ENCODE measurements at places on chromosomes 7 and 10. TPM values are rescaled to one million over a fixed set of nuclear protein-coding genes. Genes with fewer than 3 reads are reported as not detected.

DNA sequence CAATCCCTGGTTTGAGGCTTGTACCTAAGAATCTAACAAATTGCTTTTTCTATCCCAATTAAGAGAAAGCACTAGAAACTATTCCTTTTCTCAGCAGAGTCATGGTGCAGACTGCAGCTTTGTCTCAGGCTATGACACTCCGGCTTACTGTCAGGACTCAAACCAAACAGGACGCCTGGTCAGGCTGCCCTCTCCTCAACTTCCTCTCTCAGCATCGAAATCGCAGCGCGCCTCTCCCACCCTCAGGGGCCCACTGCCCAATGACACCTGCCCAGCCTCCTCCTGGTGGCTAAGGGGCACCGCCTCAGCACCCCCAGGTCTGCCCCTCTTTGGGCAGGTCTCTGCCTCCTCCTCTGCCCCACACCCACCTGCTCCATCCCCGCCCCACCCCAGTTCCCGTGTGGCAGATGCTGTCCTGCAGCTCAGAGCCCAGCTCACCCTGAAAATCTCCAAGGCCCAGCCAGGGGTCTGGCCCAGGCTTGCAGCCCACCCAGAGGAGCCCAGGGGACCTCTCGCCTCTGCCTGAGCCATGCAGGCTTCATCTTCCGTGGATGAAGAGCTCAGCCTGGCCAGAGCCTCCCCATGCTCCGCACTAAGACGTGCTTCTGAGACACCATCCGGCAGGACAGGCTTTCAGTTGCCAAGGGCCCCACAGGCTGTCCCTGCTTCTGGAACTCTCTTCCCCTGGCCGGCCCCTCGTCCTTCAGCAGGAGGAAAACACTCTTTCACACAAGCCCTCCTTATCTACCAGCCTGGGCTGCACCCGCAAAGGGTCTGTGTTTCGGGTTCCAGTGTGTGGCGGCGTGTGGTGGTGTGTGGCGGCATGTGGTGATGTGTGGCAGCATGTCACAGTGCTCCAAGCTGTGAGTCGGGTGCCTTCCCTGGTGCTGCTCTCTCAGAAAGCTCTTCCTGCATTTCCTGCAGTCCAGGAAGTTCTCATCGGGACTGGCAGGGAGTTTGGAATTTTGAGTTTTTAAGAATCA lies 16.4 kb upstream of the PTPRN2 start:
- DNase-seq, result no peak
- no peak overlapping the region for H3K27ac ChIP-seq
- no peaks in the 10 kb centered on the region for H3K27me3 ChIP-seq
- no peaks in the 10 kb centered on the region for H3K4me1 ChIP-seq
- no peak overlapping the region for H3K4me3 ChIP-seq

DNA sequence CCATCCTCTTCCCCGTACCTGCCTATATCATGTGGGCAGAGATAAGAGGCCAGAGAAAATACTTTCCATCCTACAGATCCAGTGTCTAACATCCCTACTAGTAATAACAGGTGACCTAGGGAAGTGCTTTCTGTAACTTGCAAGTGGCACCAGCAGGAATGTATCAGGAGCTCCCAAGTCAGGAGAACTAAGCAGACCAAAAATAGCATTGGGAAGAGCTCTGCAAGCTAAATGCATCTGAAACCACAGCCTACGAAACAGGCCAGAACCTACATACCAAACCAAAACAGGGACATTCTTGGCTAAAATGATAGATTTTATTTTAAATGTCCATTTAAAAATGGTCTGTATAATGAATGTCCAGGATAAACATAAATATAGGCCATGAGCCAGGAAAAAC lies 680.8 kb downstream of the PHTF2 start:
- H3K27ac ChIP-seq, result no peak overlapping the region
- H3K4me3 ChIP-seq, result no peak overlapping the region
- no peak for DNase-seq
- no peaks in the 10 kb centered on the region for H3K4me1 ChIP-seq

- H3K27ac ChIP-seq, result no peak overlapping the region
- DNase-seq, result no peak
- no peaks in the 10 kb centered on the region for H3K27me3 ChIP-seq
- no peaks in the 10 kb centered on the region for H3K4me1 ChIP-seq
Observed at GRCh38 chr7:130151591-130152492, 53.4 kb downstream of the TMEM209 start.

The FOXI2 gene
- total RNA-seq, result not detected

The GNGT1 gene
- not detected for total RNA-seq

The CNTNAP2 gene
- total RNA-seq, result 1.1 TPM

The IFIT3 gene
- total RNA-seq, result 45.2 TPM
